ENCODE measurements at places on chromosomes 12 and 14. TPM values are rescaled to one million over a fixed set of nuclear protein-coding genes. Genes with fewer than 3 reads are reported as not detected.
A peak's percentile ranks its signal among the peaks of the same experiment; 100 is the strongest.

The AQP5 gene
- not detected for total RNA-seq

The IL26 gene
- not detected for total RNA-seq

The KRT81 gene
- total RNA-seq = 0.65 TPM

The KRT4 gene
- total RNA-seq = not detected

The RIPK3 gene
- 0.68 TPM for total RNA-seq

The GYS2 gene
- total RNA-seq = 40.9 TPM

The OR4E2 gene
- total RNA-seq = not detected

The SLCO1C1 gene
- total RNA-seq = not detected

The AVPR1A gene
- 14.6 TPM for total RNA-seq

The SMCO2 gene
- total RNA-seq = not detected

The LRTM2 gene
- not detected for total RNA-seq

DNA sequence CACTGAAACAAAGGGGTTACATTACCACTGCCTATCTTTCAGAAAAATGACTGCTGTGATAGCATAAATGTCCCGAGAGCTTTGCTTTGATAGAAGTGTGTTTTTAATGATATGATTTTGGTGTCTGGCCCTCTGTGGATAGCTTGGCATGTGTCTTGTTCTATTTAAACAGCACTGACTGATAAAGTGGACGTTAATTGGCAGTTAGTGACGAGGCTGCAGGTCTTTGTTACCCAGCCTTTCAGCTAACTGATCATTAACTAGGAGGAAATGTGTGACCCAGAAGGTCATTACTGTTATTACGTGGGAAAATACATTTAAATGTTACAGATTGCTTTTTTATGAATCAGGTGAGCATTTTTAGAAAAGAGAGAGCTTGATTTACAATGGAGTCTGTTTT is 428.3 kb downstream of the DIO2 start:
- DNase-seq = no peak

- no peak for DNase-seq
Observed at GRCh38 chr12:71218616-71219015, 60.8 kb upstream of the TSPAN8 start.

DNA sequence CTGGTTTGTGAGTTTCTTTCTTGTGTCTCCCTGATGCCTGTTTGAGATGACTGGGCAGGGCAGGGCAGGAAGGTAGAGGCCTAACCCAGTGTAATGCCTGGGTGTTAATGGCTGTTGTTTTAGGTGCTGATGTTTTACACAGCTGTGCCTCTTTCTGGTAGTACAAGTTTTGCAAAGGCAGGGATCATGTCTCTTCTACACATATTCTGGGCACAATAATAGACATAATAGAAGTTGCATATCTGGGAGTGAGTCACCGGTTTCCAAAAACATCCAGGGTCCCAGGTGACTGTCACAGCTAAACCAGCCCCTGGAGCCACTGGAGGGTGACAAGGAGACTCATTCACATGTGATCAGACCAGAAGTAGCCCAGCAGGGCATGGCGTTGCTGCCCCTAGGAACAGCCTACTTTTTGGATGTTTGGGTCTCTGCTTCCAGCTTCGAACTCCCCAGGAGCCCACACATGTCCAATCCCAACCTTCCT is 18.1 kb downstream of the TPCN1 start:
- DNase-seq = no peak

GRCh38 chr12:84605983-84606382 is 306.6 kb downstream of the SLC6A15 start:
- DNase-seq = no peak

GRCh38 chr14:100104523-100105300 is 39.5 kb downstream of the EVL start:
- no peak for DNase-seq

DNA sequence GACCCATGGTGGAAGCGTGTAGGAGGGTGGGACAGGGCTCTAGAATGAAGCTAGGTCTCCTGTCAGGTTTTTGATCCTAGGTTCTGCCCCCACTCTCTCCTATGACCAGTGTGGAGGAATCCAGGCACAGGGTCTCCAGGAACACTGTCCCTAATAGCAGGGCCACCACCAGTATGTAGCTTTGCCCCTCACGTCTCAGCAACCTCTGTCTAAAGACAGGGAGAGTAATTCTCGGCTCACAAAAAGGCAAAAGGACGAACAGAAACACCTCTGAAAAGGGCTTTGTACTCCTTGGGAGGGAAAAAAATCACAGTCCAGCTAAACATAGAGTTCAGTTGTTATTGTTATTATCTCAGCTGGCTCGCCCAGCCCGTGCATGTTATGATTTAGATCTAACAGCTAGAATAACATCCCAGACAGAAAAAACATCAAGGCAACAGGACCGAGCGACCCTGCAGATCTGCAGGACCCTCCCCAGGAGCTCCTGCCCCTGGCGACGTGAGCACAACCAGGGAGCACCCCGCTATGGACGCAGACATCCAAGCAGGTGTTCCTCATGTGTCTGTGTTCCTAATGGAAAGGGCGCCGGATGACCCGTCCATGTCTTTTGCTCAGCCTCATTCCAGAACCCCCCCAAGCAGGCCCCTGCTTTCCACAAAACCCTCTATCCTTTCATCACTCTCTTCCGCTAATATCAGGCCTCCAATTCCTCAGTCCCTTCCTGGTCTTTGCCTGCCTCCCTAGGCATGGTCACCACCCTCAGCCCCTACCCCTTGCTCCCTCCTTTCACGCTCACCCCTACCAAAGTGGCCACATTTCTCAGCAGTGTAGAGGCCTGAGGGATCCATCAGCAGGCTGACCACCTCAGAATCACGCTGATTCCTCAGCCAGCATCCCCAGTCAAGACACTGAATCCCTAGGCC is 14.2 kb upstream of the SLC6A12 start:
- peak; percentile 29 for DNase-seq

DNA sequence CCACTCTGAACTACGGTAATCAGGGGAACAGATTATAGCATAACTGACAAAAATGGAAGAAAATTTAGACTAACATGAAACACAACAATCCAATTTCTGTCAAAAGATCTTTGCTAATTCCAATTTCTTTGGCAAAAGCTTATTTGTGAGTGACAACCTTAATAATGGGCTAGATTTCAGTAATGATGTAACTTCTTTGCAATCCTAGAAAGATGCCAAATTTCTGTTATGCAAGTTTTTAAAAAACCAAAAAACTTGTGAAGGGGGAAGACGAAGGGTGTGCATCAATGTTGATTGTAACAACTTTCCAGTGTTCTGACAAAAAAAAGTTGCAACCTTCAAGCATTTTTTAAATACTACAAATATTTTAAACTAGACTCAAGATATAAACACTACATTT is 59.9 kb downstream of the DICER1 start:
- no peak for DNase-seq

GRCh38 chr14:67650151-67650550 is 24.3 kb downstream of the VTI1B start:
- no peak for DNase-seq

DNA sequence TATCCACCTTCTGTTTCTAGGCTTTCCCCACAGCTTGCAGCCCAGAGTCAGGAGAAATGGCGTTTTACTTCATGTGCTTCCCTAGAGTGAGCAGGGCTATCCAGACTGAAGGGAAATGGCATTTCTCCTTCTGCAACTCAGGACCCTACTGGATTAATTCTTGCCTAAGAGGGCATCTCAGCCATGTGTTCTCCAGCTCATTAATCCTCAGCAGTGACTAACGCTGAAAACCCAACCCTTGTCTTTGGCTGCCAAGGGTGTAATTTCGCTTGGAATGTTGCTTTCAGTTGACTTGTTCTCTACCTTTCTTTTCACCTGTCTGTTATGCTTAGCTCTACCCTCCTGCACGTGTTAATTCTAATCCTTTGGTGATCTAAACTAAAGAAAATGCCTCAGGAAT is 21.0 kb upstream of the EMP1 start:
- DNase-seq = no peak

DNA sequence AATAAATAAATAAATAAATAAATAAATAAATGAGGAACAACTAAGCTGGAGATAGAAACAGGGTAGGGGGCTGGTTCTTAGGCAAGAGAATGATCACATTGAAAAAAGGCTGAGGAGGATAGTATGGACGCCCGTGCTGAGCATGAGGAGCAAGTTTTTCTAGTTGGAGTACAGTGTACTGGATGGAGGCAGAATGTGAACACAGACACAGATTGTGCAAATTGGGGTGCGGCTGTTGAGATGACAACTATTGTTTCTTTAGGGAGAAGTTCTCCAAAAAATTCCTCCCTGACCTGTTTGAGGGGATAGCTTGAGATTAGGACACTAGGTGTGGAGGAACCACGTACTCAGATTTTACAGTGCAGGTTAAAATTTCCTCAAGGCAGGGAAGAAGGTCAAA is 979 bp upstream of the BIN2 start:
- no peak for DNase-seq

DNA sequence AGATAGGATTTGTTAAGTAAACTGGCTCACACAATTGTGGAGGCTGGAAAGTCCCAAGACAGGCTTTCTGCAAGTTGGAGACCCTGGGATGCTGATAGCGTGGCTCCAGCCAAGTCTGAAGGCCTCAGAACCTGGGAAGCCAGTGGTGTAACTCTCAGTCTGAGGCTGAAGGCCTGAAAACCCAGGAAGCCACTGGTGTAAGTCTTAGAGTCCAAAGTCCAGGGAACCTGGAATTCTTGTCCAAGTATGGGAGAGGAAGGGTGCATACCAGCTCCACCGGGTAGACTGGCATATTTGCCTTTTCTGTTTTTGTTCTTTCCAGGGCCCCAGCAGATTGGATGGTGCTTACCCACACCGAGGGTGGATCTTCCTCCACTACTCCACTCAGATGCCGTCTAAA is 18.1 kb downstream of the GMFB start:
- DNase-seq = no peak

GRCh38 chr12:111438481-111438880 is 32.8 kb downstream of the SH2B3 start:
- DNase-seq = no peak

- no peak for DNase-seq
Observed at GRCh38 chr12:85949253-85949652, 75.2 kb downstream of the NTS start.

GRCh38 chr12:19312637-19313036 is 126.7 kb upstream of the AEBP2 start:
- no peak for DNase-seq

GRCh38 chr14:90641615-90642243 is 174.5 kb downstream of the TTC7B start:
- DNase-seq = no peak

DNA sequence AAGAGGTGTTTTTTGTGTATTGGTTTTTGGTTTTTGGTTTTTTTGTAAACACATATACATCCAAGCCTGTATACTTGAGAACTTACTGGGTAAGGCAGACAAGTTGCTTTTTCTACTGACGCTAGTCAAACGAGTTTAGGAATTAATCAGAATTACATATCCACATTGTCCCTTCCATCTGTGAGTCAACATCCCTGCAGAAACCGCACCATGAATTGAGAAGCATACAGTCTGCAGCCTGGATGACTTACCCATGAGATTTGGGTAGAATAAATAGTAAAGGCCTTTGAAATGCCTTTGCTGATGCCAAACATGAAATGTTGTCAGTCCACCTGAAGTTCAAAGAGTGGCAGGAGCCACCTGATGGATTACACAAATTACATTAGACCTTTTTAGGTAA is 21.4 kb upstream of the C12orf42 start:
- no peak for DNase-seq

DNA sequence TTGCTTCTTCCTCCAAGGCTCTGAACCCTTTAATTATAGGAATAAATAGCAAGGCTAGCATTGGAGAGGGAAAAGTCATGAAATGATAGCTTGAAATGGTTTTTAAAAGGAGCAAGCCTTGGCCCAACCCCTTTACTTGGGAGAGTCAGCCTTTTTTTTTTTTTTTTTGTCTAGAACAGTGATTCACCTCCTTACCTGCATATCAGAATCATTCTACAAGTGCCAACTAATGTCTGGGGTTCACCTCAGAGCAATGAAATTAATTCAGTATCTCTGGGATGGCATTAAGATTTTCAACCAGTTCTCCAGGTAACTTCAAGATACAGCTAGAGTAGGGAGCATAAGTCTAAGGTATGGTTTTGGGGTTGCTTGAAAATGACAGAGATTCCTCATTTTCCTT is 41.3 kb upstream of the TMTC2 start:
- DNase-seq = no peak

DNA sequence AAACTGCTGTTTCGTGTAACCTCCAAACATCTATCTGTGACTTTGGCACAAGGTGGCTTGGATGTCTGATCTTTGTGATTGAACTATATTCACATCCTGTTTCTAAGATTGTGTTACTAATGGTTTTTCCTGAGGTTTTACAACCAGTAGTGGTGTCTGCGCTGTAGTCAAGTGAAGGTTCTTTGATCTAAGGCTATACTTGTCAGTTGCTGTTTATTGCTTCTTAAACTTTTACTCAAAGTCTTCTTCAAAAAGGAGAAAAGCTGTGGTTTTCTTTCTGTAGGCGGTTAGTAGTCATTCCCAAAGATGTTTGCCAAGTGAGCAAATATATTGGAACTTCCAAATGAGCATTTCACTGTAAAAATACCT is 12.3 kb upstream of the CALM1 start:
- DNase-seq = no peak

GRCh38 chr12:65615118-65615517 is 209.2 kb upstream of the HMGA2 start:
- DNase-seq = no peak

DNA sequence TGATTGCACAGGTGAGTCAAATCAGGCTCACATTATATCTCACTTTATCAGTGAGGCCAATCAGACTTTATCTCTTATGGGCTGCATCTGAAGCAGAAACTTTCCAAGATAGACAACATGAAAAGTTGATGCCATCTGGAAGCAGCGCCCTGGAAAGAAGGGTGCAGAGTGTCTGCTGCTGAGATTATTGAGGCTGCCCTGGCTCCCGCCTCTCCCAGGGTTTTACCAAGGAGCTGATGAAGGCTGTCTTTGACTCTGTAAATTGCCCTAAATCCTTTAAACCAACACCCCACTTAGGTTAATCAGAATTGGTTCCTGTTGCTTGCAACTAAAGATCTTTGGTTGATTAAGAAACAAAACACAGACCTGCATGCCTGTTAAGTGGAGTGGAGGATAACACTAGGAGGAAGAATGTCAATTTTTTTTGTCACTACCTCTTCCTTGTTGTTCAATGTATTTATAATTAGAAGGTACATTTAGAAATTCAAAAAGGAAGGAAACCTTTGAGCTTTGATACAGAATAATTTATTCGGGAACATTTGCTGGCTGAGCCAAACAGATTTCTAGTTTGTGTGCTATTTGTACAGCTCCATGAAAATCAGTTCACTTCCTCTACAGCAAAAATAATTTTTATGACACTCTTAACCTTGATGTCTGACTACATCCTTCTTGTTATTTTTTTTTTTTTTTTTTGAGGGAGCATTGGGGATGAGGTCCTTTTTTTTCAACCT is 104.1 kb downstream of the VEZT start:
- no peak for DNase-seq

- no peak for DNase-seq
Observed at GRCh38 chr12:2520722-2521246, 274.0 kb upstream of the FKBP4 start.

- no peak for DNase-seq
Observed at GRCh38 chr12:67356380-67356774, 87.2 kb downstream of the CAND1 start.
